CD4-positive, alpha-beta T cell treated with Interleukin-1 beta for 1 hour (primary cell): ENCODE measurements at places on chromosomes 7 and 10.

DNA sequence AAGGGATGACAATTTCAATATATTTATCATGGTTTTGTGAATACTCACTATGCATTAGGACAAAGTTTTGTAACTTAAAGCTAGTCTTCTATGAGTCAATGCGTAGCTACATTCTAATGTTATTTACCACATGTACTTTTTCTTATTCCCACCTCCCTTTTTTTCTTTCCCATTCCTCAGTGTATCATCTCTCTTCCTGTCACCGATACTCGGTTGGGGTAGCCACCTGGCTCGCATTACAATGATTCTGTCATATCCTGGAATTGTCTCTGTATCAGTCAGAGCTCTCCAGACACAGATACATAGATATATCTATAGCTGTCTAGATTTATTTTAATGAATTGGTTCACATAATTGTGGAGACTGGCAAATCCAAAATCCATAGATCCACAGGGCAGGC, 9.8 kb upstream of the RALA start:
- no peak for DNase-seq

- DNase-seq = no peak
Observed at GRCh38 chr7:371779-372545, 82.0 kb downstream of the FOXL3 start.

DNA sequence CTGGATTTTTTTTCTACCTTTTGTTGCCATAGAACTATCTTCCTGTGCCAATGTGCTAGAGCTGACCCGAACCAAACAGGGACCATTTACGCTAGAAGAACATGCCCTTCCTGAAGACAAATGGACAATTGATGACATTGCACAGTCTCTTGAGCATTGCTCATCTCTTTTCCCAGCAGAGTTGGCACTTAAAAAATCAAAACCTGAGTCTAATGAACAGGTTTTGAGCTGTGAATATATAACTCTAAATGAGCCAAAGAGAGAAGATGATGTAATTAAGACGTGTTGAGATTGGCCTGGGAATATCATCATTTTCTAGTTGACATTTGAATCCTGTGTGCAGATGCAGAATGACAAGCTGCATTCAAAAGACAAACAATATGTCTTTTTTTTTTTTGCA, 37.1 kb downstream of the TRUB1 start:
- no peak for DNase-seq

DNA sequence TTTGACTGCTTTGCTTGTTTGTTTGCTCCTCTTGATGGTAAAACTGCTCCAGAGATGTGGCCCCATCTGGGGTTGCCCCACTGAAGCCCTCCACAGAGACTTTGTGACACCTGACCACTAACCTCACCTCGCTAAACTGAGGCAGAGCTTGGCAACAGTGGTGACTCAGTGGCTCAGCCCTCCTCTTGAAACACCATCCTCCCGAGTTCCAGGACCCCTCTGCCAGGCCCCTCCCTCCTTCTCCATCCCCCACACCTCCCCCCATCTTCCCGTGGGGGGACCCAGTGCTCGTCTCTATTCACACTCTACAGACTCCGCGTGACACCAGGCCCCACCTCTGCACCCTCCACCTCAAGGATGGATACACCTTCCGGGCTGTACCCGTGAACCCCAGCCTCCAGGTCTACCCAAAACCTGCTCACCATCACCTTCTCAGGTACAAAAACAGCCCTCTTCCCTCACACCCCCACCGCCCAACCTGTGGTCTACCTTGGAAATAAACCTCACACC, 19.0 kb upstream of the RET start:
- no peak for DNase-seq

DNA sequence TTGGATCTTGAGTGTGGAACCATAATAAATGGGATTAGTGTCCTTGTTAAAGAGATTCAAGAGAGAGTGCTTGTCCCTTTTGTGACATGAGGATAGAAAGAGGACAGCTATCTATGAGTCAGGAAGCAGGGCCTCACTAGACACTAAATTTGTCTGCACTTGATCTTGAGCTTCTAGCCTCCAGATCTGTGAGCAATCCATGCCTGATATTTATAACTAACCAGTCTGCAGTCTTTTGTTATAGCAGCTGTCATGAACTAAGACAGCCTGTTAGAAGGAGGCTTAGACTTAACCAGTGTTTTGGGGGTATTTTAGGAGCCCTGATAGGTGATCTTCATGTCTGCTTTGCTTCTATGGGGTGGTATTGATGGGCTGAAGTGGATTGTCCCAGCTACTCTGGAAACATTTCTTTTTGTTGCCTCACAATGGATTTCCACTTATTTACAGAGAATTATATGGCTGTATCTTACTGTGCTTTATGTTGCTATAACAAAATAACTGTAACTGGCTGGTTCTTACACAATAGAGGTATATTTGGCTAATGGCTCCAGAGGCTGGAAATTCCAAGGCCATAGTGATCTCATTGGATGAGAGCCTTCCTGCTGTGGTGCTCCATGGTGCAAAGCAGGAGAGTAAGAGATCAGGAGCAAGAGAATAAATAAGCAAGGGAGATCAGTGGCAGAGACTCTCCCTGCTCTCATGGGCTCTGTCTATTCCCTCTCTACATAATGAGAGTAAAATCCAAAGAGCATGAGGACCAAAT, 23.4 kb upstream of the AKR1C3 start:
- no peak for DNase-seq

DNA sequence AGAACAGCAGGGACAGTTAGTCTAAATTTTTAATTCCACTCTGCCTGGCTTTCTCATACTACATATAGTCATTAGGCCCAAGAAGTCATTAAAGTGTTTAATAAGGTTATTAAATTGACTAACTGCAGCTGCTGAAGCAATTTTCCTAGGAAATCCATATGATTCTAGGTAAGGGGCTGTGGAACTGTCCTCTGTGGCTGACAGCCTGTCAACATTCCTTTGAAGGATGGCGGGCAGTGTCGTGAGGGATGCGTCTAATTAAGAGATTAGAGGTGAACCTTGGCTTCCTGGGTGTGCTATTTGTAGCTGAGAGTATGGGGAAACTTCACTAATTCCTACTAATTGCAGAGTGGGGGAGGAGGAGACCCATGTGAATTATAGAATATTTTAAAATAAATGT, 64.6 kb downstream of the SNX10 start:
- DNase-seq = no peak

GRCh38 chr7:101241443-101242349, 3.2 kb downstream of the FIS1 start:
- no peak for DNase-seq

- DNase-seq = no peak
Observed at GRCh38 chr7:117066668-117067067, 113.4 kb downstream of the ST7 start.

GRCh38 chr10:119703903-119704508, 21.8 kb upstream of the INPP5F start:
- DNase-seq = no peak

DNA sequence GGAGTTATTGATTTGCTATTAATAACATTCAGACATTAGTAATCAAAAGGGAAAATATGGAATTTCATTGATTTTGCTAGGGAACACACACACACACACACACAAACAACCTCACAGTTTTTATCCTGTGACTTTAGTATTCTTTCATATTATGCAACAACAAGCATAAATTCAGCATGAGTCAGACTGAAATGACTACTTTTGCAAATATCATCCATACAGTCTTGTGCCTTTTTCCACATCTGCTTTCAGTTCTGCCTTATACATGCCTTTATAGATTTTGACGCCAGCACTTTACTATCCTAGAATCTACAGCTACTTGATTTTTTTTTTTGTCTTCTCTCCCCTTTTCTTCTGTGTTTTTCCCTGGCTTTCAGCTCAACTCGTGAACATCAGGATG, 975.8 kb upstream of the LRRTM3 start:
- DNase-seq = no peak

- DNase-seq = no peak
Observed at GRCh38 chr7:114085313-114085591, 166.4 kb upstream of the PPP1R3A start.

- DNase-seq = no peak
Observed at GRCh38 chr10:30821994-30822692, 192.6 kb upstream of the LYZL2 start.
